ENCODE measurements at places on chromosomes 12 and 14.

DNA sequence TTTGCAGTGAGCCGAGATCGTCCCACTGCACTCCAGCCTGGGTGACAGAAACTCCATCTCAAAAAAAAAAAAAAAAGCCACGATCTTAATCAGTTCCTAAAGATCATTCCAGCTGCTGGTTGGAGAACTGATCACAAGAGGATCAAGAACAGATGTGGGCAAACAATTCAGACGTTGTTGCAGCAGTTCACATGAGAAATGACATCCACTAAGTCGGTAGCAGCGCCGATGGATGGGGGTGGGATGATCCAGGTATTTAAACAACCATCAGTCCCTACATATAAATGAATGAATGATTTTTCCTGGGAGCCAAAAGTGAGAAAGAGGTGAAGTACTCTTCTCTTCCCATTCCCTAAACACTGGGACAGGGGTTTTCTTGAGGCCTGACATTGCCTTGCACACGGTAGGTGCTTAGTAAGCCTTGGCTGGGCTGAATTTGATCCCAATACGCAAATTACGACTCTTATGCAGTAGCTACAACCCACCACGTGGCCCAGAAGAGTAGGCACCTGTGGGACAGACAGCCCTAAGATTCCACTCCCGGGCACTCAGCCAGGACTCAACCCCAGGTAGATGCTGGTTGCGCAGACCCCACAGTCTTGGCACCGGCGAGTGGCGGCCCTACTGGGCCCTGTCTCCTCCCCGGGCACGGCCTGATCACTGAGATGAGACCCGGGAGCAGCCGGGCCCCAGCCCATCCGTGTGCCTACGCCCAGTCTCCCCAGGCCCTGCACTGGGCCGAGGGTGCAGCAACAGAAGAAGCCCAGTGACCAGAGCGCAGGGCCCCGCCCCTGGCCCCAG, 565 bp downstream of the SPRYD3 start:
- peak; percentile 34 for DNase-seq

DNA sequence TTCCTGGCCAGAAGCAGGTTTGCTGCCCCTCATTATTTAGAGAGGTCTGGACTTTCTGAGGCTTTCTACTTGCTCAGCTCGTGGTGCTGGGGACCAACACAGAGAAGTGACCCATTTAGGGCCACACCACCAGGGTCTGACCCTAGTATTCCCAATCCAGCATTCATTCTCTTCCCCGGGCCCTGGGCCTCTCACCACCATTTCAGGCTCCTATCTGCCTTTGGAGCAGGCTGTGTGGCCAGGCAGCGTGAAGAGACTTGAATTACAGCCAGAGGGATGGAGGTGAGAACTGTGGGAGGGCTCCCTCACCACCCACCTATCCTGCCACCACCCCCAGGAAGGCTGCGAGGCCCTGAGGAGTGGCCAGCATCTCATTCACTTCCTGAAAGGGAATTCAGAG, 24.6 kb downstream of the FAM222A start:
- no peak for DNase-seq

DNA sequence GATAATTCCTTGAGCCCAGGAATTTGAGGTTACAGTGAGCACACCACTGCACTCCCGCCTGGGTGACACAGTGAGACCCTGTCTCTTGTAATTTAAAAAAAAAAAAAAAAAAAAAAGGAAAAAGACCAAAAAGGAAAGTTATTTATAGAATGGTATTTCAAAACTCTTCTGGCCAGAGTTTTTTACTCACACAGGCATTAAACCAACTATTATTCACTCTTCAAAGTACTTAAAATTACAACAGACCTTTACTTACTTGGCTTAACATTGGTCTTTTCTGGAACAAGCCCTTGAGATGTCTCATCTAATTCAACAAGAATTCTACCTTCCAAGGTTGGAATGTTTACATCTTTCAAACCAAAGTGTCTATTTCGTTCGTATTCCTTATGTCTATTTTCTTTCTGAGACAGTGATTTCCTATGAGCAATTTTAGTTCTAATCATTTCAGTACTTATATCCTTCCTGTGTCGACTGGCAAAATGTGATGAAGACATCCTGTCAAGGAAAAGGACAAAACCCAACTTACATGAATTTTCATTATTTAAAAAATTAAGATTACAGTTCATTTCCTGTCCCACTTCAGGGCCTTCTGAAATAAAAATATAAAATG, 2.6 kb downstream of the DLGAP5 start:
- no peak for DNase-seq

DNA sequence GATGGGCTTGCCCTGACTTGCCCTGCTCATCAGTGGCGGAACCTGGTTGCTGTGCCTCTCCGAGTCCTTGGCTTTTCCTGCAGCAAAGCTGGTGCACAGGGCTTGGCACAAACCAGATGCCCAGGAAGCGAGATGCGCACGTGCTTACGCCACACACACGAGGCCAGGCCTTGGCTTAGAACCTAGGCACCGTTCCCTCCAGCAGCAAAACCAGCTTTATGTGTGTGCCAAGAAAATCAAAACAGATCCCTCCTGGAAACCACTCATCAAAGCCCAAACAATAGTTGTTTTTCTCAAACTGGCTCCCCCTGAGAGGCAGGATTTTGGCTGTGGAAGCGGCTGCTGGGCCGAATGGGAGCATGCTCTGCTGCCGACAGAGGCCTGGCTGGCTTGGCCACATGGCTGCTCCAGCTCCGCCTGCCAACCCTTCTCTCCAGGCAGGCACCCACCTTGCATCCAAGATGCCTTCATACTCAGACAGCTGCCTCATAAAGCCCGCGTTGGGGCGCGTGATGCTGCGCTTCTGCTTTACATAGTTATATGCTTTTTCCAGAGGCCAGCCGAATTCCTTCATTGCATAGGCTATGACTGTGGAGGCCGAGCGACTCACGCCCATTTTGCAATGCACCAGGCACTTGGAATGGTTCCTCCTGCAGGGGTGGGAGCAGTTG, 58.7 kb downstream of the SSH1 start:
- peak; percentile 72 for DNase-seq

GRCh38 chr12:65454115-65454787, 175.8 kb downstream of the MSRB3 start:
- DNase-seq: no peak

DNA sequence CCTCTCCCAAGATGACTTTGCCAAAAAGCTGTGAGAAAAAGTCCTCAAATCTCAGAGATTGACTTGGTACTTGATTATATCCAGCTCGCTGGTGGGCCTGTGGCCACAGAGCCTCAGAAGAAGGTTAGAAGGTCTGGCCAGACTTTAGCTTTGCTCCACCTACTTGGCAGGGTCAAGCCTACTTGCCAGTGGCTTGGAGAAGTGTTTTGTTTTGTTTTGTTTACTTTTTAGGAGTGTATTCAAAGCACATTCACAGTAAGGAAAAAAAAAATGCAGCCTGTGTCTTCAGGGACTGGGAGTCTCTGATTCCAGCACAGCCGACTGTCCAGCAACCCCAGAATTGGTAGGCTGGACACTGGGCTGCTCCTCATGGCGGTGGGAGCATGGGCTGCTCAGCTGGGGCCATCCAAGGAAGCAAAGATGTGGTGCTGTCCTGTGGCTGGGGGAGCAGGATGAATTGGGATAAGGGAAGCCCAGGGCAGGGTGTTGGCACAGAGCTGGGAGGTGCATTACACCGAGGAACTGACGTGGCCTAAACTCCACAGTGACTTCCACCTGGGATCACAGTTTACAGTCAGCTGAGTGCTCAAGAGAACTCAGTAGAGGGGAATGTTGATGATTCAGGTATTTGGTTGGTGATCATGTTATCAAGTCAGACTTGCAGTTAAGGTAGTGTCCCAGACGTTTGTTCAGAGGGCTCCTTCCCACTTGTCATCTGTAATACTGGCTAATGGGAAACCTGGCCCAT, 73.5 kb downstream of the PPP2R5C start:
- no peak for DNase-seq

- DNase-seq: no peak
These were observed 6.0 kb downstream of the INSM2 start for GRCh38 chr14:35539969-35540368.

DNA sequence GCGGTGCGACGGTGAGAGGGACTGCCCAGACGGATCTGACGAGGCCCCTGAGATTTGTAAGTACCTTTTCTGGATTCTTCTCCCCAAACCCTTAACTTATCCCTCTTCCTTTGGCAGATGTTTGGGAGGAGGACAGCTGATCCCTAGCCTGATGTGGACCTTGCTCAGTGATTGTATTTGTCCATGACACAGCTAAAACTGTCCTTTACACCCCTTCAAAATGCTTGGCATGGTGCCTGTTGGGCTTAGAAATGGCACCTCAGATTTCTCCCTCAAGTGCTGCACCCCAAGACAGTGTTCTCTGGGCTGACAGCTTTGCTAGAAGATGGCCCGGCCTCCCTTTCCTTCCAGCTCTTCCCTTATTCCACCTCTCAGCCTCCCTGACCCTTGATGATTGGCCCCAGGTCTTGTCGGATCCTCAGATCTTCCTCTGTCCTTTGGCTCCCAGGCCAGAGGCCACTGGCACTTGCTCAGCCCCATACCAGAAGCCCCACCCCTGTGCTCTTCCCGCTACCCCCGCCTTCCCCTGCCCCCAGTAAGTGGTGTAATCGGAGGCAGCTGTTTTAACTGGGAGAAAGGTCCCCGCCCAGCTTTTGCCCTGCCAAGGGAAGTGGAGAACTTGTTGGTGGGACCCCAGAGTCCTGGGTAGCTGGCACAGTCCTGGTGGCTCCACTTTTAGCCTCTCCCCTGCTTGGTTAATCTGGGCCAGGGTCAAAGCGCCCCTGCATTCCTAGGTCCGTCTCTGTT, 8.7 kb downstream of the LRP1-AS start:
- no peak for DNase-seq

DNA sequence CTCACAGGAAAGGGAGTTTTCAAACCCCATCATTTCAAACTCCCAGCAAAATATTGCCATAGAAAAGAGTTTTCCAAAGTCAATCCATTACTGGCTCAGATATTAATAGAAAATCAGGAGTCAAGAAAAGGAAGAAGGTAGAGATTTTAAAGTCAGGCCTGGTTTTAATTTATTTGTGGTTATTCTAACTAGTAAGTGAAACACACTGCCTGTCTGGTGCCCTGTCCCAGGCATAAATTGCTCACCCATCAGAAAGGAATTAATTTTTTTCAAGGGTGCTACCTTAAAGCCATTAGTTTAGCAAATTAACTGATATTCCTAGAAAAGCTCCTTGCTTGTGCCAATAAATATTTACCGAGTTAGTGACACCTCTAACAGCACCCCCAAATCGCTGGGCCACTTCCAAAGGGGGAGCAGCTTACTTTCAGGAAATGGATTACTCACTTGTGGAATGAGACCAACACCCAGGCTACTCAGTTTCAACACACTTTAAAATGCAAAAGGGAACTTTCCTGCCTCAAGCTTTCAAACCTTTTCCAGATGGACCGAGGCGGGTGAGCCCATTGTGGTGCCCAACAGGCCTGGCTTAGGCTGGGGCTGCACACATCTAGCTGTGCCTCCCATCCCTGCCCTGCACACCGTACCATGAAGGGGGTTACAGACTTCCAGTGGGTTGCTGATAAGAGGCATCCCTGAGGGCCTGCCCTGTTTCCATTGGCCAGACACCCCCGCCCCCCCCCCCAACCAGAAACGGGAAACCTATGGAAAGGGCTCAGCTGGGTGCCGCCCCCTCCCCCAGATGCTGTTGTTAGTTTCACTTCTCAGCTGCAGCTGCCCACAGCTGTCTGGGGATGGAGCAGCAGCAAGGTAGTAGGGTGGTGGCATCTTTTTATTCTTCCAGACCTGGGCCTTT, 117.2 kb downstream of the SAMD4A start:
- DNase-seq: no peak

DNA sequence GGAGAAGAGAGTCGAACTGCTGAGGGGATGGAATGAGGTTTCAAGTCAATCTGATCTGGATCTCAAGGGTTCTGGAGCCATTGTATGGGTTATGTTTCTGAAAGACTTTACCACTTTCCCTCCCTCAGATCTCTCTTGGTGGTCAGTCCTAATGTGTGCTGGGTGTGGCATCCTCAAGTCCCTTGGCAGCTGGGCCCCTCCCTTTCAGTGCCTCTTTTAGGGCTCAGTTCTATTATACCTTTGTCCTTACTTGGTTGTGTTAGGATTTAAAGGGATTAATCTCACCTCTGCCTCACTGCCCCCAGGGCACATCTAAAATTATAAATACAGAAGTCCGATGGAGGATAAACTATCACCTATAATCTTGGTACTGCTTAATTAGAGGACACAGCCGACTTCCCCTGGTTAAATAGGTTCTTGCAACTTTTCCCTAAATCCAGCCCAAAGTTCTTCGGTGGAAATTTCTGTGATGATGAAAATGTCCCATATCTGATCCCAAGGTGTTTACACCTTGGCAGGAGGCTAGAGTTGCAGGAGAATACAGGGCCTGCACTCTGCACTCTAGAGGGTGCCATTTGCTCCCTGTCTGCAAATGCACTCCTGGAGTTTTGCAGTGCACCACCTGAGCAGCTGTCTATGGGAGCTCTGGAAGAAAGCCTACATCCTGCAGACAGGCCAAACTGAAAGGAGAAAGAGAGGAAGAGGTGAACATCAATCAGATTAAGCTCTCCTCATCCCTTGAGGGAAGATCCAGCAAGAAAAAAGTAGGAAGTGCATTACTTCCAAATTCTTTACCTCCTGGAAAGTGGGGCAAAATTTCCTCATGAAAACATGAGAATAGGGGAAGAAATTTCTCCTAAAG, 106.8 kb downstream of the NUAK1 start:
- no peak for DNase-seq
